ENCODE measurements at places on chromosomes 5 and 9.

DNA sequence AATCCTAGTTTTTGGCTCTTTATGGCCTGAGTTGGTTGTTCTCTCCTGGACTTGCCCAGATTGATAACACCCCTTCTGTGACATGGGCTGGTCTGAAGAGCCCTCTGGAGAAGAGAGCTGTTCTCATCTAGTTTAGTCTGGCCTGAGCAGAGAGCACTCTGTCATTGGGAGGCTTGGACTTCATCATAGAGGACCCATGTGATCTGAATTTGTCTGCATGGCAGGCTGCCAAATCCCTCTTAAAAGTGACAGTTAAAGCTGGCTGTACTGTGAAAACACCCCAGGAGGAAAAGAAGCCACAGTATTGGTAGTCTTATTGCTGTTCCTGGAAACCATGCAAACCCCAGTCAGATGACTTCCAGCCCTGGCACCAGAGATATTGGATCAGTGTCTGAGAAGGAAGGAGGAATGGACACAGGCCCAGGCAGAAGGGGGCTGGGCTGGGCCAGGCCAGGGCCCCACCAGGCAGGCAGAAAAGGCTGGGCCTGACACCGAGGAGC lies 3.7 kb upstream of the WDR31 start:
- DNase-seq: peak; percentile 70

- no peak for DNase-seq
Measured at GRCh38 chr5:6193310-6193709, 185.0 kb downstream of the MED10 start.

DNA sequence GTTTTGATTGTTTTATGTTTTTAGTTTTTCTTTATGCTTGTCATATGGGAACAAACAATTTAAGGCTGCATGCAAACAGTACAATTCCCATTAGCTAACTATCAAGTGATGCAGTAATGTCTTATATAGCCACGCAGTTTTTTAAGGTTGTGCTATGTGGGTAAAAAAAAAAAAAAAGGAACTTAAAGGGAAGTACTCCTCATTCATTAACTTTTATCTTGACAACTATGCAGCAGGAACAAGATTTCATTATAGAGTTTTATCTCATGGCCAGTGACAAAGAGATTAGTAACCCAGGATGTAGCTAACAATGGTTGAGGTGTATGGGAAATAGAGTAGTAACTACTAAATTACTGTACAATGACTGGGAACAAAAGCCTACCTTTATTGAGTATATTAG lies 1008.2 kb upstream of the CDH9 start:
- no peak for DNase-seq

- DNase-seq: no peak
Measured at GRCh38 chr9:28925157-28925556, 1351.9 kb upstream of the C9orf72 start.

DNA sequence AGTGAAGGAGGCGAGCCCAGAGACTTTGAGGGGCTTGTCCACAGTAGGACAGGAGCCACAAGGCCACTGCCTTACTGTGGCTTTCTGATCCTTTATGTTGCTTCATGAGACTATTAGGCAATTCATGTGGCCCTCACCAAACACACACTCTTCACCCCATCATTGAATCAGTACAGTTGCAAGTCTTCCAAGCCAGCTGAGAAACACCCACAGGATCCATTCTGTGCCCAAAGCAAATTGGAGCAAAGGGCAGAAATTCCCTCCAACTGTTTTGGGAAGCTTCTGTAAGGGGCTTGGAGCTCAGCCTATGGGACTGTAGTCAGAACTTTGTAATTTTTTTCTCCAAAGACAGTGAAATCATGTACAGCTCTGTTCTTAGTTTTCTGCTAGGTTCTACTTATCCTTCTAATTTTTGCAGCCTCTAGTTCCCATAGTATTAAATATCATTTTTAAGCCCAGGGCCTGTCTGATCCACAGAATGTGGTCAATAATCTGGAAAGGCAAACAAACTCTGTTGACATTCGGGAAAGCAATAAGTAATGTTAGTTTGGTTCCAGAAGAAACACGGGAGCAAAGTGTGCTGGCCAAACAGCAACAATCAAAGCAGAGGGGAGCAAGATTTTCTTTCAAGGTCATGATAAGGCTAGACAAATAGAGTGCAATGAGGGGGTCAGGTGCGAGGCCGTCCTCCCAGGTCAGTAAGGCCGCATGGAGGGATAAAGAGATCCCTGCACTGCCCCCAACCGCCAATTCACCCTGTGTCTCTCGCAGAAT lies 47.0 kb downstream of the UBE2QL1 start:
- no peak for DNase-seq

GRCh38 chr9:134968011-134968822 lies 50.5 kb upstream of the FCN1 start:
- DNase-seq: no peak

GRCh38 chr5:97100476-97100875 lies 41.9 kb downstream of the LIX1 start:
- no peak for DNase-seq

- DNase-seq: no peak
Measured at GRCh38 chr5:82698026-82698425, 379.2 kb downstream of the TMEM167A start.

- DNase-seq: peak; percentile 27
Measured at GRCh38 chr9:112074250-112075008, 100.7 kb downstream of the SUSD1 start.

GRCh38 chr9:125631391-125632085 lies 75.5 kb downstream of the MAPKAP1 start:
- DNase-seq: peak; percentile 21

GRCh38 chr9:76583256-76583655 lies 124.3 kb downstream of the GCNT1 start:
- no peak for DNase-seq

- DNase-seq: no peak
Measured at GRCh38 chr5:41893074-41893851, 10.9 kb upstream of the RIMOC1 start.

- DNase-seq: peak; percentile 18
Measured at GRCh38 chr5:51225789-51226742, 157.2 kb upstream of the ISL1 start.

GRCh38 chr5:89064054-89064453 lies 181.1 kb upstream of the MEF2C start:
- no peak for DNase-seq

- DNase-seq: no peak
Measured at GRCh38 chr5:19902316-19902934, 85.6 kb downstream of the CDH18 start.

DNA sequence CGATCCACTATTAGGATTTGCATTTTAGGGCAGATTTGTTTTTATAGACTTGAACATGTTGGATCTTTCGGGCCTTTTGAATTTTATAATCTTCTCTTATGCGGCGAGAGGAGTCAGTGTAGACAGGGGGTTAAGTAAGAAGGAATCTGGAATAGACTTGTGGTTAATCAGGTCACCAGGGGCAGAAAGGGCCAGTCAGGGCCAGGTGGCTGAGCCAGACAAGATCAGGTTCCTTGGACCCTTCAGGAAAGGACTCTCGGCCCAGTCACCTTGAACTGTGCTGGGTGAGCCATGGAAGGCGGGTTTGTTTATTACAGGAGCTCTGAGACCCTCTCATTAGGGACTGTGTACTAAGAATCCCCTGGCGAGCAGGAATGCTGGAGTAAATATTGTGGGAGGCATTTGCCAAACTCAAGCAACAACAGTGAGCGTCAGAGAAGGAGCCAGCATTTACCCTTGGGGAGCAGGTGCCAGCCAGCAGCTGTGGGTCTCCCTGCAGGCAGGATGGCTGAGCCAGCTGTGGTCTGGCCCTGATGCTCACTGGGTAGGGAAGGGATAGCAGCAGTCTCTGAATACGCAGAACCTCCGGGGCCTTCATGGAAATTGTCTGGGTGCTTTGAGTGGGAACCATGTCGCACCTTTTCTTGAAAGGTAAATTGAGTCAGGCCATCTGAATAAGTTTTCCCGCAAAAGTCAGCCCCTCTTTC lies 79.2 kb downstream of the UBE2QL1 start:
- peak; percentile 66 for DNase-seq

DNA sequence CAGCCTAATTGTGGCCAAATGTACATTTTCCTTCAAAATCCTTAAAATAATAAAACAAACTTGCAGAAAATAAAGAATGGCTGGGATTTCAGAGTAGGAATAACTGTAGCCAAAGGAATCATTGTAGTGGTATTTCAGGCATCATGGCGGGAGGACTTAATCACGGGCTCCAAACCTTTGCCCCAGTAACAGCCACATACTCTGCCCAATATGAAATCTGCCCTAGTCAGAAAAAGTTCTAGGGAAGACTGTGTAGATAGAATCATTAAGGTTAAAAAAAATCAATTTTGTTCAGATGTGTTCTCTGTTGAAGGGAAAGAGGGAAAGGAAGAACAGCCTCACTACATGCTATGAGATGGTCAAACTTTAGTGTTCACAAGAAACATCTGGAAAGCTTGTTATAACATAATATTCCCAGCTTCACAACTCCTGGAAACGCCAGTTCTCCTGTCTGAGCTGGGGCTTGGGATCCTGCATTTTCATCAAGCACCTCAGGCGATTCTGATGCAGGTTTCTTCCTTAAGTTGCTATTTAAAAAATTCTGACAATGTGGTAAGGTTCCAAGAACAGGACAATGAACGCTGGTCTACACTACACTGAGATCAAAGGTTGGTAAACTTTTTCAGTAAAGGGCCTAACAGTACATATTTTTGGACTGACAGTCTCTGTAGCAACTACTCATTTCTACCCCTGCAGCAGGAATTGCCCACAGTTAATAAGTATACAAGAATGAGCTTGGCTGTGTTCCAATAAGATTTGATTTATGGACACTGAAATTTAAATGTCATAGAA lies 87.9 kb downstream of the CEMIP2 start:
- DNase-seq: no peak
